Stimulated activated CD4-positive, alpha-beta T cell treated with anti-CD3 and anti-CD28 coated beads, Interleukin-1b, Interleukin-23, amount 100 ng/mL, for 1 hour (primary cell): ENCODE measurements at places on chromosomes 5 and 9.

- no peak for DNase-seq
These were observed 22.9 kb downstream of the GOLPH3 start for GRCh38 chr5:32151198-32151597.

DNA sequence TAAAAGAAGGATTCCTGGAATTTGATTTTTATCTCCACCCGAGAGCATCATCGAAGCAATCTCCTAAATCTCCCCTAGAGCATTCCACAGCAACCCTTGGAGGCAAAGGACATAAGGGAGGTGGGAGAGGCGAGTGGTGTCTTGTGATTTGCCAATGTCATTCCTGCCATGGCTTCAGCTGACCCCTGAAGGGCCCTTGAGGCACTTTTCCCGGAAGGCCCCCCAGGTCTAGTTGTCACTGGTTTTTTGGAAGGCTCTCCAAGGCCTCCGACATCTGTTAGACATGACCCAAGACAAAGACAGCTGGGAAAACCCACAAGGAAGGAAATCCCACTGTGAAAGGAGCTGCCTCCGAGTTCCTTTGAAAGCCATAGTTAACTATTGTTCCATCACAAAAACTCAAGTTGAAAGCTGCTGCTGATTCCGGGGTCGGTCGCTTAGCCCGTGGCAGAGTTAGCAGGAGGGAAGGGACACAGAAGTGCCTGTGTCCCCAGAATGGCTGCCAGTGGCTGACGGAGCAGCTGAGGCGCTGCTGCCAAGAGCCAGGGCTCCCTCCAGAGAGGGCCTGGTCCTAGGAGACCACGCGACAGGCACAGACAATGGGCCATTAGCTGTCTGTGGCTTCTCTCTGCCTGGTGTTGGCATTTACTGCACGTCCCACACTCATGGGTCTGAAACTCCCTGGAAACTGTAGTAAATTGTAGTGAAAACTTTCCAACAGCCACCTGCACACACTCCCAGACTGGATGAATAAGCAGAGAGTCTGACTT, 24.4 kb upstream of the TRIO start:
- DNase-seq = no peak

DNA sequence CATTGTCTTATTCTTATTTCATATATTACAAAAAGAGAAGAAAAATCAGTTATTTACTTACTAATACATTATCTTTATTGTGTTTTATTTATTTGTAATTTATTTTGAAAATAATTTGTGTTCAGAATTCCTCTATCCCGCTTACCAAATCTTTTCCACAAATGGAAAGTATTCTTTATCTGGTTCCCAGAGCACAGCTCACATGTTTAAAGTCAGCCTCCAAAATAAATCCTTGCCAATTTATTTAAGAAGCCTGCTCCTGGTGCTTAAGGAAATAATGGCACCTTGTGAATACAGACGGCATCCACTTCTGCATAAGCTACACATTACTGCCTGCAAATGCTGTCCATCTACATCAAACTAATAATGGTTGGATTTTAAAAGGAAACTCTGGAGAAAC, 435.4 kb downstream of the MTRR start:
- DNase-seq = no peak

DNA sequence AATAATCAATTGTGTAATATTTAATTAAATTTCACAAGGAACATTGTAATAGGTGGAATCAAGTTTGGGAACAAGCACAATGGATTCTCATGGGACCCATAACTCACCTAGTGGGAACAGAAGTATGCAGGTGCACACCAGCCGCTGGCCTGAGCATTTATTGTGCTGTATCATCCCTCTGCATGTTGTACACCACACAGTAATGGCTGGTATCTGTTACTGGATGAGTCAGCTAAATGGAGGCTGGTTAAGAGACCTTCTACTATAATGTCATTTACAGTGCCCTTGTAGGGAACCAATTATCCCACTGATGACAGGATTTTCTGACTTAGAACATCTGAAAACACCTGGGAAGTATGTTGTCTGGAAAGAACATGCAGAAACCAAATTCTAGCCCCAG, 3.2 kb upstream of the MAP3K1 start:
- DNase-seq = no peak

DNA sequence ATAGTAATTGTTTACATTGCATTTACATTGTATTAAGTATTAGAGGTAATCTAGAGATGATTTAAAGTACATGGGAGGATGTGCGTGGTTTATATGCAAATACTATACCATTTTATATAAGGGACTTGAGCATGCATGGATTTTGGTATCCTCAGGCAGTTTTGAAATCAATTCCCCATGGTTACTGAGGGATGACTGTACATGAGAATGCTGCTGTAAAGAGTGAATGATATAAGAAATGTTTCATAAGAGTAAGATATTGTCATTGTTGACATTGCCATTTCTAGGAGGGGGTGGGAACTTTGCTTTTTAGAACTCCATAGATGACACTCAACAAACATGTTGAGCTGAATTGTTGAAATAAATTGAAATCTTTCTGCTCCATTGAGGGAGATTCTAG, 185.0 kb downstream of the SEMA6A start:
- DNase-seq = no peak

- peak; percentile 79 for DNase-seq
These were observed at the start of gene TRIM52 for GRCh38 chr5:181260720-181261319. TSS of gene TRIM52 (minus strand) at chr5:181261143. CDS start at chr5:181260813, 330 bp downstream.

GRCh38 chr5:53856506-53856905, 296.1 kb downstream of the NDUFS4 start:
- DNase-seq = no peak
